ENCODE measurements at places on chromosomes 1 and 21.
A peak's percentile ranks its signal among the peaks of the same experiment; 100 is the strongest.

GRCh38 chr1:208951908-208952307 is 631.6 kb upstream of the CAMK1G start:
- DNase-seq, result no peak

- DNase-seq, result no peak
Measured at GRCh38 chr1:81409262-81409661, 391.5 kb upstream of the ADGRL2 start.

GRCh38 chr1:234114648-234115307 is 210.3 kb downstream of the SLC35F3 start:
- DNase-seq, result peak; percentile 66

- no peak for DNase-seq
Measured at GRCh38 chr21:41854426-41854995, 24.6 kb downstream of the PRDM15 start.

DNA sequence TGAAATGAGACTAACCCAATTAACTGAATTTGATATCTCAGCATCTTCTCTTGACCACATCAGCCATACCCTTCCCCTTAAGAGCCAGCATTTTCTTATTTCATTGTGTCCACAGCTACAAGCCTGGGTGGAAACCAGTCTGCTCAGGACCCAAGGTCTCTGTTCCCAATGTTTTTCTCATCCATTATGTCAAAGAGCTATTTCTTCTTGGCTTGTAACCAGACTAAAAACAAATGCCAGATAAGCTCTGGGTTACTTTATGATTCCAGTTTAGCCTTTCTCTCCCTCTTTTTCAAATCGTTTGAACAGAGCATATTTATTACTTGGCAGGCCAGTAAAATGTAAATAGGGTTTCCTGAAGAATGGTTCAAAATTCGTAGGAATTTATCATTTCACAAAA is 109.3 kb upstream of the SPATA6 start:
- no peak for DNase-seq

DNA sequence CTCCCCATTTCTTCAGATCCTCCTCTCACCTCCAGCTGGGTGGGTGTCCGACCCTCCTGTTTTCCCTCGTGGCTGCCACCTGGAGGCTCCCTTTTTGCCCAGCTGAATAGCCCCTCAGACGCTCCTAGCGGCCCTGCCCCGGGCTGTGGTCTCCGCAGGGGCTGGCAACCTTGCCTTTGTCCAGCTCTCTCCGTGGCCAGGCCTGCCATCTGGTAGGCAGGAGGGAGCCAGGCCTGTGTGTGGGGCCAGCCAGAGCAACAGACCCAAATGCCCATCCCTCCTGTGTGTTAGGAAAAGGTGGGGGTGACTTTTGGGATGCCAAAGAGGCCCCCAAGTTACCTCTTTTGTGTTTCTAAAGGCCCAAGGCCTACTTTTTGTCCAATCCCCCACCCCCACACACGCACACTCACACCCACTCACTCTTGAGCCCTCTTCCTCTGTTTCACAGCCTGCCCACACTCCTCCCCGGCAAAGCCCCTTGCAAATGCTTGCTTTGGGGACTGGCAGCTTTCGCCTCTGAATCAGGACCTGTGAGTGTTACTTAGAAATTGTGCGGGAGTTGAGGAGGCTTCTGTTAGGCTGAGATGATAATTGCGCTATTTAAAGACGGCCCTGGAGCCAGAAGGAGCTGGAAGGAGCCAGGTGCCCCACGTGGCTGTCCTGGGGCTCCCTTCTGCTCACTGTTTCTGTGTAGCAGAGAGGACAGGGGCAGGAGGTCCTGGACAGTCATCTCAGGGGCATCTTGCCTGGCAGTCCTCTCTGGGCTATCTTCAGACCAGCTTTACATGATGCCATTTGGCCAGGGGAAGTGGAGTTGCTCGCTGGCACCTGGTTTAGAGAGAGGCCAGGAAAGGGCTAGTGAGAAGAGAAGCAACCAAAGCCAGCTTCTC is 9.1 kb downstream of the PPFIA4 start:
- no peak for DNase-seq

DNA sequence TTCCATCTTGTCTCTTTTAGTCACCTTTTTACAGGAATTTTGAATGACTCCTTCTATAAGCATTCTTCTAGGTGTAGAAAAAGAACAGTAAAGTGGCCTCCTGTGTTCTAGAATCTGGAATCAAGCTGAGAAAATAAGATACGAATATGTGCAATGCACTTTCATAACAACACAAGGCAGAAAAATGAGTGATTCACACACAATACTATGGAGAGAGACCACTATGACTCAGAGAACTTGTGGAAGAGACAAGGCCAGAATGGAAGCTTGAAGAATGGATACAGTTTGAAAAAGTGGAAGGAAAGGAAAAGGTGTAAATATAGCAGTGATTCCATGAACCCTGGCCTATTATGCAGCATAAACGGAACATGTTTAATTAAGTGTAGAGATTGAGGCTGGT is 57.1 kb upstream of the SAMSN1 start:
- DNase-seq, result peak; percentile 58

- no peak for DNase-seq
Measured at GRCh38 chr1:209430107-209430506, 153.4 kb upstream of the CAMK1G start.

DNA sequence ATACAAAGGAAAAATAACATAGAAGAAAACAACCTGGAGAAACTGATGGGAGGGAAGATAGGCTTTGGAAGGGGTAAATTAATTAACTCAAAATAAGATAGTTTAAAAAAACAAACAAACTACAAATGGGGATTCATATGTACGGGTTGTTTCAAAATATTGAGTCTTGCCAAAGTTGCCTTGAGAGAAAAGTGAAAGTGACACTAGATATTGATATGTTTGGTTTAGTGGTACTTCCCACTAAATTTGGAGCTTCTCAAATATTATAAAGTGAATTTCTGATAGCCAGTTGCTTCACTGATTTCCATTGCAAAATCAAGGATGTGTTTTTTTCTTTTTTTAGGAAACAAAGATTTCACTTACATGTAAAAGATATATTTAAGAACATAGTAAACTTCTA is 149.5 kb upstream of the RUNX1 start:
- peak; percentile 62 for DNase-seq

DNA sequence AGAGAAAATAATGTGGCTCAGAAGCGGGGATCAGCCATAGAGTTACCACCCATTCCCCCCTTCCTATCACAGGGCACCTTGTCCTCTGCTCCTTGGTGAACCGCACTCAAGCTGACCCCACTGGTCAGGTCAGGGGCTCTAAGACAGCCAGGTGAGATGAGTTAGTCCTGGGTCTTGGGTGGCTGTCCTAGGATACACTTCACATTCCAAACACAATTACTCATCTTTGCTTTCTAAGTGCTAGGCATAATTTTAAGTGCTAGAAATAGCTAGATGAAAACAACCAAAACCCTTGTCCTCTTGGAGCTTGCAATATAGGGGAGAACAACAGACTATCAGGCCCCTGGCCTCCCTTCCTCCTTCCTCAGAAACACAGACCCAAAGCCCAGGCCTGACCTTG is 7.8 kb upstream of the MUTYH start:
- DNase-seq, result no peak

GRCh38 chr21:42159560-42160110 is 59.3 kb upstream of the ABCG1 start:
- no peak for DNase-seq

GRCh38 chr1:6328091-6328490 is 65.5 kb downstream of the ACOT7 start:
- peak; percentile 35 for DNase-seq

DNA sequence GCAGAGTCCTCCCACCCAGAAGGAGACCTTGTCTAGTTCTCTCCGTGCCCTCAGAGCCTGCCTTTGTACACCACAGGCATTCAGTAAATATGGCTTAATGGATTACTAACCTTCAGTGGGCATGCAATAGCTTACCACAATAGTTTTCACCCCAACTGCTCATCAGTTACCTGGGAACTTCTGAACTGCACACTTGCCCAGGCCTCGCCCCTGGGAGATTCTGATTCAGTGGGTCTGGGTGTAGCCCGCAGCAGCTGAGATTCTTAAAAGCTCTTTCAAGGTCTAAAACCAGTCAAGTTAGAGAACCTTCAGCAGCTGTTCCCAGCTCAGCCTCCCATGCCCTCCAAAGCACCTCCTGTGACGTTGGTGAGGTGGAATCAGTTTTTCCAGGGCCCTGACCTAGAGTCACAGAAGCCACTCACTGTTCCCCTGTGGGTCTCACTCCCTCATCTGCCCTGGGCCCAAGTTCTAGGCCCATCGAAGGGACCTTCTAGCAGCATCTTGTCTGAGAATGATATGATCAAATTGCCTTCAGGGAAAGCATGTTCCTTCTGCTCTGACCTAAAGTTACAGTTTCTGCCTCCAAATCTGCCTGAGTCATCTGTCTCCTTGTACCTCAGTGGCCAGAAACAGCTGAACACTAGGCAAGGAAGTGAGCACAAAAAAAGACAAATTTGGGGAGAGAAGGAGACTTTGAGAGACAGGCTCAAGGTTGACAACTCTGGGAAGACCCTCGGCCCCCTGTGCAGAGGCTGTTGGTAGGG is 10.8 kb downstream of the ASAP3 start:
- DNase-seq, result no peak

DNA sequence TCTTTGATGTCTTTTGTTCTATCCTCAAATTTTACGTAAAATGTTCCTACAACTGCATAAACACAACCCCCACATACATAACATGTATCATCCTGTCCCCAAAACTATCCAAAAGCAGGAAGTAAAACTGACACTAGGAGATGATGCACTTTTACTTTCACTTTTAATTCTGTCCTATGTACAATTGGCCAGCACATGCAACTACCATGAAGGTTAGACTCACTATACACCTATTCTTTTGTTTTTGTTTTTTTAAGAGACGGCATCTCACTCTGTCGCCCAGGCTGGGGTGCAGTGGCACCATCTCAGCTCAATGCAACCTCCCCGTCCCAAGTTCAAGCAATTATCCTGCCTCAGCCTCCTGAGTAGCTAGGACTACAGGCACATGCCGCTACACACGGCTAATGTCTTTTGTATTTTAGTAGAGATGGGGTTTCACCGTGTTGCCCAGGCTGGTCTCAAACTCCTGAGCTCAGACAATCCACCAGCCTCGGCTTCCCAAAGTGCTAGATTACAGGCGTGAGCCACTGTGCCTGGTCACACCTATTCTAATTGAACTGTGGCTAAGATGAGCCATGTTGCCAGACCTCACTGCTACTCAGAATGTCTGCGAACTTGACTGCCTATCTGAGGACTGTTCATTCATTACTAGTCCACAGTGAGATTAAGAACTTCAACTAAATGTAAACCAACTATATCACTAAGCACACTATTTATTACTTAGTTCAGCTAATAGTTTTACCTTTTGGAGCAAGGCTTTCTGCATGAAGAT is 48.0 kb downstream of the TOR3A start:
- DNase-seq, result peak; percentile 87

DNA sequence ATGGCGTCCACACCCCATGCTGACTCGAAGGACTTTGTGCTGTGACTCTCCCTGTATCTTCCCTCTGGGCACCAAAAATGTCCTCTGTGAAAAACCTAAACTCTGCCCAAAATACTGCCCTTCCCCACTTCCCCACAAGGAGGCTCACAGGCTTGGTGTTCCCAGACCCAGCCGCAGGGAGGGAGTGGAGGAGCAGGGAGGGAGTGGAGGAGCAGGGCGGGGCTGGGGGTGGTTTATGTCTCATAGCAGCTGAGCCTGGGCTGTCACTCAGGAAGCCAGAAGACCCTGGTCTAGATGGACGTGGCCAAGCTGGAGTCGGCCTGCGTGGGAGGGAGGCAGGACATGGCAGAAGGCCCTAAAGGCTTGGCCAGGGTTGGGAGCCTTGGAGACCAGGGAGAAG is 461.7 kb downstream of the PTPRU start:
- DNase-seq, result peak; percentile 22

DNA sequence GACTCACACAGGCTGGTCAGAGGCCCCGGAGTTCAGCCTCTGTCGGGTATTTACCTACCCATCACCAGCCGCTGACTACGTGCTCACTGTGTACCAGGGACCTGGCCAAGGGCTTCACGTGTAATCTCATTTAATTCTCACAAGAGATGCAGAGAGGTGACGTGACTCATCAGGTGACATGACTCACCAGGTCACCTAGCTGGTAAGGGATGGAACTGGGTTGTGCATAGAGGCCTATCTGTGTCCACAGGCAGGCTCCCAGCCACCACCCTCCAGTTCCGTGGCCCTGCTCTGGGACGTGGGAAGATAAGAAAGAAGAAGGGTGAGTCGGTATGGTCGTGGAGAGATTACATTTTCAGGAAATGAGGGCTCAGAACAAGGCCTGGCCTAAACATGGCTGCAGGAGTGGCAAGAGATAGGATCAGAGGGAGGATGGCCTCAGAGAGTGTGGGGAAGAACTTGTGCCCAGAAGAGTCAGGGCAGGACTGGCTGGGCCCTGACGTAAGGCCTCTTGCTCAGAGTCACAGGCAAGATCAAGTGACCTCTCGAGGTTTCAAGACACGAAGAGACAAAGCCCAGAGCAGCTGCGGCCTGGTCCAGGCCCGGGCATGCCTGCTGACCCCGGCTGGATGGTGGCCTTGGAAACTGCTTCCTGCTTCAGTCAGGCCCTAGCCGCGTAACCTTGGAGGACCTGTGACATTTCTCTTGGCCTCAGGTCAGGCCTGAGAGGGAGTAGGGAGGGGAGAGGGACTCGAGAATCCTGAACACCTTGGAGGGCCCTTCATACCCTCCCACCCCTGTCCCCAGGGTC is 52.7 kb upstream of the WASF2 start:
- peak; percentile 75 for DNase-seq

GRCh38 chr1:82240571-82240970 is 439.8 kb downstream of the ADGRL2 start:
- DNase-seq, result no peak

DNA sequence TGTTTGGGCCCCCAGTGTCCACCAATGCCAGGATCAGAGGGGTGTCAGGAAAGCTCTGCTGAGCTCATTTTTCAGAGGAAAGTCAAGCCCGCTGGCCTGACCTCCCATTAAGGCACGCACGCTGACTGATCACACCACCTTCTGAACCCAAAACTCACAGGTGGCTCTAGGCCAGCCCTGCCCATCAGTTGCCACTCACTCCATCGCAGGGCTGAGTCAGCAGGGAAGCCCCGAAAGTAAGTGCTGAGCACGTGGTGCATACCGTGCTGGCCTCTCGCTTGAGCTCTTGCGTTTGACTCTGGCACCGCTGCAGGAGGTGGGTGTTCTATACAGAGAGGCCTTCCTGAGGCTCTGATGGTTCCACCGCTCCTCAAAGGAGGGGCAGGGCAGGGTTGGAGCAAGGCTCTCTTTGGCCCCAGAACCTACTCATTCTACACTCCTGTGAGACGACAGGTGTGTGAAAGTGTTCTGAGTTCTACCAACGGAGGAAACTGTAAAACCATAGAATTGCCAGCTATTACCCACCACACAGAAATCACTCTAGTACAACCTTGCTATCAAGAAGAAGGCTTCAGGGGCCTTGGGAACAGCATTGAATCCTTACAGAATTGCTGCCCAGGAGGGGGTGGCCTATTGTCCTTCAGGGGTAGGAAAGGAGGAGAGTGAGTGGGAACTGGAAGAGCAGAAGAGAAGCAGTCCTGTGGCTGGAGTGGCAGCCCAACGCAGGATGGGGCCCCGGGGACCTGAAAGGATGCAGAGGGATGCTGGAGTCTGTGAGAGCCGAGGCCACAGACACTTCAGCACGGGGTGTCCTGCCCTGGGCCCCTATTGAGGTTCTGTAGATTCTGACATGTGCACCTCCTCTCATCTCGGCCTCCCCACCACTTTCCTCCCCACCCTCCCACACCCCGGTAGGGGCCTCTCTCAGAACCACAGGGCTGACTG is 214.7 kb upstream of the EDN2 start:
- no peak for DNase-seq
